Vagina (tissue), 2 donors: ENCODE measurements at places on chromosomes 1 and 21. TPM values are rescaled to one million over a fixed set of nuclear protein-coding genes. Genes with fewer than 3 reads are reported as not detected.

The LRRN2 gene
- total RNA-seq: 3.4 TPM

The CHIA gene
- total RNA-seq: not detected

The TATDN3 gene
- 6.9 TPM for total RNA-seq

The GUCA2B gene
- not detected for total RNA-seq

The FAM151A gene
- not detected for total RNA-seq

The TAS1R3 gene
- 0.74 TPM for total RNA-seq

The TCHH gene
- 0.25 TPM for total RNA-seq

The S100A3 gene
- total RNA-seq: 9.6 TPM

The ARID1A gene
- 91.6 TPM for total RNA-seq

The GPR25 gene
- 5.9 TPM for total RNA-seq

The TEDDM1 gene
- not detected for total RNA-seq

The F11R gene
- 178 TPM for total RNA-seq

The OR2L3 gene
- total RNA-seq: not detected

The SLC25A24 gene
- 30.7 TPM for total RNA-seq

The TNNI3K gene
- total RNA-seq: not detected

The RCAN1 gene
- 29.2 TPM for total RNA-seq
